Esophagus squamous epithelium (tissue), 5 donors: ENCODE measurements at places on chromosomes 2 and 18. TPM values are rescaled to one million over a fixed set of nuclear protein-coding genes. Genes with fewer than 3 reads are reported as not detected.

GRCh38 chr18:6441200-6441599 lies 26.5 kb upstream of the L3MBTL4 start:
- no peak for DNase-seq

The DTNA gene
- total RNA-seq, result 25.7 TPM

- DNase-seq, result no peak
Observed at GRCh38 chr2:181430406-181431118, 26.6 kb upstream of the ITGA4 start.

The GAREM2 gene
- total RNA-seq, result 0.40 TPM

DNA sequence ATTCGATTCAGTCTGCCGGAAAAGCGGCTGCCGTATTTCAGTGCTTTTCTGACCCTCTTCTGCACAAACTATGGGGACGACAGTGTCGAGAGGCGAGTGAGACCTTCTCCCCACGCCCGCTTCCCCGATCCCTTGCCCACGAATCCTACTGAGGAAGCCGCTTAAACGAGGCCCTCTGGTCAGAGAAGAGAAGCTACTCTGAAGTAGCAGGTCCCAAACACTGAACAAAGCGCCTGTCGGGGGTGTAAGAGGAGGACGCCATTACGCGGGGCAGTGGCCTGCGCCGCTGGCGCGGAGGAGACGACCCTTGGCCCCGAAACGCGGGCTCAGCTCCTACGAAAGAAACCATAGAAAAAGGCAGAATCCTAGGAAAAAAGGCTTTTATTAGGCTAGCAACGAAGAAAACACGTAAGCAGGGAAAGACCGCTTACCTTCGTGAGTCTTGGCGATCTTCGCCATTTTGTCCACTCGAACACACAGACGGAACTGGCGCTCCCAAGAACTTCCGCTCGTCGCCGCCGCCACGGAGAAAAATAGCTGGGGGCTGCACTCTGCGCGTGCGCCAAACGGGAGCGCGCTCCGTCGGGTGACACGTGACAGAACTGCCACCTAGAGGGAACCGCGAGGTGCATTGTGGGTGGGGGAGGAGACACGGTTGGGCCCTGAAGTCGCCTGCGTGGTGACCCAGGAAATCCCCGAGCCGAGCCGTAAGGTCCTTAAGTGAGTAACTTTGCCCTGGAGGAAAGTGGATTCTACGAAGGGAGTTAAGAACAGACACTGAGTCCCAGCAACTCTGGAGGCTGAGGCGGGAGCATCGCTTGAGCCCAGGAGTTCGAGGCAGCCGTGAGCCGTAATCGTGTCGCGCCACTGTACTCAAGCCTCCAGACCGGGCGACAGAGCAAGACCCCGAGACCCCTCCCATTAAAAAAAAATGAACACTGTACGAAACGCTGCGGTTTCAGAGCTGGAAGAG lies at the start of gene SF3B1:
TSS of gene SF3B1 (minus strand) at position 488 of the 973 bp plus-strand sequence. CDS start at position 459, 29 bp downstream.
- DNase-seq, result peak; percentile 87
